ENCODE measurements at places on chromosomes 3 and 15. TPM values are rescaled to one million over a fixed set of nuclear protein-coding genes. Genes with fewer than 3 reads are reported as not detected.
A peak's percentile ranks its signal among the peaks of the same experiment; 100 is the strongest.

Gene DNASE1L3
- total RNA-seq, result not detected

Gene PDZRN3
- total RNA-seq, result 3.5 TPM

DNA sequence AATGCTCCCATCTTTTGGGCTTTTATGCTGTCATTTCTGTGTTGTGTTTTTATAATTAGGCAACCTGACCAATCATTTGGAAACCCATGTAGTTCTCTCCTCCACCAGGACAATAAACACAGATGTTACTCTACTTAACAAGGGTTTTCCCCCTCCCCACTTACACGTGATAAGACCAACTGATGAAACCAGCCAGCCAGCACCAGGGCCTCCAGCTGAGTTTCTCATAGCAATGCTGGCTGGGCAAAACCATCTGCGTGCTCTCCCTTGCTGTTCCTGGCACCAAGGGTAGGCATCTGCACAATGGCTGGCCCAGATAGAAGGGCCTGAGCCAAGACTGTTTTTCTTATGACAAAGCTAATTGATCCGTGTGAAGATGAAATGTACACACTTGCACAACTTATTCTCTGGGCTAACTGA is 310.4 kb downstream of the PLCL2 start:
- DNase-seq, result no peak

- no peak for DNase-seq
Measured at GRCh38 chr15:90957791-90958190, 3.1 kb downstream of the RCCD1 start.

- DNase-seq, result no peak
Measured at GRCh38 chr15:92075764-92076163, 222.3 kb downstream of the SLCO3A1 start.

- peak; percentile 77 for DNase-seq
Measured at GRCh38 chr3:16583551-16583950, 21.7 kb downstream of the DAZL start.

GRCh38 chr15:95409626-95410310 is 920.7 kb upstream of the NR2F2 start:
- no peak for DNase-seq

DNA sequence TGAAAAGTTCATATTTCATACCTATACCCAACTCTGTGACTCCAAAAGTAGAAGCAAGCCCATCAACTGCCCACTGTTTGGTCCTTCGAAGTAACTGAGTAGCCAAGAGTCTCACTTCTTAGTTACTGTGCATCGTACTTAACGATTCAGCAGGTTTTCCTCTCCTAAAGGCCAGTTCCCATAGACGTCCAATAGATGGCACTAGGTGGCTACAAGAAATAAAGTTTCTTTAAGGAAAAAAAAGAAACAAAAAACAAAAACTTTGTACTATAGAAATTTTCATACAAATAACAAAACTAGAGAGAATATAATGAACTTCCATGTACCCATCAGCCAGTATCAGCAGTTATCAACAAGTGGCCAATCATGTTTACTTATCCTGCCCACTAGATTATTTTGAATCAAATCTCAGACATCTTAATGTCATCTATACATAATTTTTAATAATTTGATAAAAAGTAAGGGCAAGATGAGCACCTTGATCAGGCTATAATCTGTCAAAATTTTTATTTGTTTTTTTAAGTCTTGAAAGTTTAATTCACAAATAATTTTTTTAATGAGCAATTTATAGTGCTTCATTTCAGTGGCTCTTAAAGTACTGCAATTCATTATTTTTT is 63.8 kb upstream of the ACP3 start:
- DNase-seq, result peak; percentile 67

Gene ATP13A4
- total RNA-seq, result not detected

GRCh38 chr3:155196131-155197021 is 97.1 kb downstream of the STRIT1 start:
- DNase-seq, result no peak

Gene TMIE
- 0.10 TPM for total RNA-seq

Gene SELENOS
- 145 TPM for total RNA-seq

GRCh38 chr3:120526011-120526870 is 69.9 kb upstream of the NDUFB4 start:
- no peak for DNase-seq

DNA sequence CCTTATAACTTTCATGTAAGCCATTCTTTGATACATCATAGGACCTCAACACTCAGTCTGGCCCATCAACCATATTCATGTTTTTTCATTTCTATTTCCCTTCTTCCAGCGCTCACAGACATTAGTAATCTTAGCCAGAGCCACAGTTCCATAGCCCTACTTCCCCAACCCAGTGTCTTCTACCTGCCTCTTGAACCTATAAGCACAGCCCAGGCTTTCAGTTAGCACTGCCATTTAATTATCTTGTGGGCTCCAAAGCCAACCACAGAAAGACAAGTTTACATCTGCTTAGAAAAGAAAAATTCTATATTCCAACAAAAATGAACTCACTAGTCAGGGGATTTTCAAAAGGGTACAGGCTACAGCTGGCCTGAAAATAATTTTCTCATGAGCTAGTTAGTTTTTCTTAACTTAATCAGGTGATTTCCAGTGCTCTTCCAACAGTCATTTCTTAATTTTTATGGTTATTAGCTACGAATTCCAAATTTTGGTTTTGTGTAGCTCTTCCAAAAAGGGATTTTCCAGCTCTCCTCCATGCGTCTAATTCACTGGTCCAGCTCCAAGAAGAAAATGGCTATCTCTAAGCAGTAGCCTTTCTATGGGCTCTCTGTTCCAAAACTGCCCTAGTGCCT is 13.7 kb downstream of the CD200 start:
- DNase-seq, result no peak

Gene CTXND1
- total RNA-seq, result not detected

GRCh38 chr3:19456738-19457137 is 308.4 kb downstream of the KCNH8 start:
- DNase-seq, result no peak

Data from RPMI7951 (cell line).